ENCODE measurements at places on chromosomes 1 and 21. TPM values are rescaled to one million over a fixed set of nuclear protein-coding genes. Genes with fewer than 3 reads are reported as not detected.

The NECTIN4 gene
- not detected for total RNA-seq

- DNase-seq = no peak
These were observed 9.8 kb downstream of the SAMD13 start for GRCh38 chr1:84311296-84311695.

The AMY2B gene
- 10.6 TPM for total RNA-seq

GRCh38 chr1:172991674-172992400, 58.9 kb downstream of the TNFSF18 start:
- no peak for DNase-seq

The PRDM16 gene
- total RNA-seq = not detected

GRCh38 chr1:212982430-212983152, 32.2 kb downstream of the VASH2 start:
- peak; percentile 91 for DNase-seq

All from myocyte (in vitro differentiated cells).